ENCODE measurements at places on chromosomes 3 and 15.
A peak's percentile ranks its signal among the peaks of the same experiment; 100 is the strongest.

DNA sequence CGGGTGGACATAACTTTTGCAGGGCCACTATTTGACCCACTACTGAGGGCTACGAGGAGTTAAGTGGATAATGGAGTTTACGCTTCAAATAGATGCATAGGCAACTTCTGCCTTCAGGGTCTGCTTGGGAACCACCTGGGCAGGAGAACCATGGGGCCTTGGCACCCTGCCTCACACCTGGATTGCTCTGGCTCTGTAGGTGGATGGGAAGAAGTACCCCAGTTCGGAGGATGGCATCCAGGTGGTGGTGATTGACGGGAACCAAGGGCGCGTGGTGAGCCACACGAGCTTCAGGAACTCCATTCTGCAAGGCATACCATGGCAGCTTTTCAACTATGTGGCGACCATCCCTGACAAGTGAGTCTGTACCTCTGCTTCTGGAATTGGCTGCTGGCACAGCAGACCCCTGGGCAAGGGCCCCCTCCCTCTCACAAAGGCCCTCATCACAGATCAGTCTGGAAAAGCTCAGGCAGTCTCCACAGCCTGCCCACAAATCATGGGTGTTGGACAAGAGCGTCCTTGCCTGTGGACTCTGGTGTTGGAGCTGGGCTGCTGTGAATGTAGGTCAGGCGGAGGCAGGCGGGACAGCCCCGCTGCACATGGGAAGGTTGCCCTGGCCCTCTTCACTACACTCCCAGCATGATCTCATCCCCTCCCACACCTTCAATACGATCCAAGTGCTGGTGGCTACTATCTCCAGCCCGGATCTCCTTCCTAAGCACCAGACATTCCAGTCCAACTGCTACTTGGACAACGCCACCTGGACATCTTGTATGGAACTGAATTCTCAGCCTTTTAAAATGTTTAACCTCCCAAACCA lies 46.7 kb downstream of the MESD start:
- peak; percentile 58 for DNase-seq

- DNase-seq, result peak; percentile 96
Measured at GRCh38 chr3:65963787-65964677, 74.7 kb downstream of the MAGI1 start.

GRCh38 chr3:141444586-141445285 lies 42.1 kb upstream of the RASA2 start:
- no peak for DNase-seq

- peak; percentile 53 for DNase-seq
Measured at GRCh38 chr3:105842943-105843342, 25.9 kb downstream of the CBLB start.

DNA sequence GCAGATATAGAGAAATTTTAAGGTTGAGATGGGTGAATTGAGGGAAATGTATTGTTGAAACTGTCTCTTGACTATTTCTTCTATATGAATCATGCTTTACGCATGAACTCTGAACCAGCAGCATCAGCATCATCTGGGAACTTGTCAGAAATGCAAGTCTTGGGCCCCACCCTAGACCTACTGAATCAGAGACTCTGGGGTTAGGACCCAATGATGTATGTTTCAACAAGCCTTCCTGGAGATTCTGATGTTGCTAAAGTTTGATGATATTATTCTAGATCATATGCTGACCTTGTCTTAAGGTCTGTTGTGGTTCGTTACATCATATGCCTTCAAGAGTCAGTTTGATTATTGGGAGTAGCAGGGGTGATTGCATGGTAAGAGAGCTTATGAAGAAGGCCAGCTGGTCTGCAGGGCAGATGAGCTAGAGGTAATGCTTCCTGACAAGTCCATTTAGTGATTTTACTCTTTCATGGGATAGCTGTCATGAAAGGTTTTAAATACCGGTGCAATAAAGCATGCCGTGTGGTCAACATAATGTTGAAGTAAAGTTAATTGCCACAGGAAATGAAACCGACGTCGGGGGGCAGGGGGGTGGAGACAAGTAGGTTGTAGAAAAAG lies 152.4 kb upstream of the MRPL3 start:
- DNase-seq, result peak; percentile 12

All from fibroblast of mammary gland (primary cell).